ENCODE measurements at places on chromosomes 11 and 22.

GRCh38 chr22:35135165-35135564 is 69.2 kb downstream of the ISX start:
- DNase-seq, result no peak

GRCh38 chr11:64218628-64219353 is 7.2 kb downstream of the TRPT1 start:
- no peak for DNase-seq

GRCh38 chr11:102664001-102664752 is 39.0 kb upstream of the MMP20 start:
- no peak for DNase-seq

DNA sequence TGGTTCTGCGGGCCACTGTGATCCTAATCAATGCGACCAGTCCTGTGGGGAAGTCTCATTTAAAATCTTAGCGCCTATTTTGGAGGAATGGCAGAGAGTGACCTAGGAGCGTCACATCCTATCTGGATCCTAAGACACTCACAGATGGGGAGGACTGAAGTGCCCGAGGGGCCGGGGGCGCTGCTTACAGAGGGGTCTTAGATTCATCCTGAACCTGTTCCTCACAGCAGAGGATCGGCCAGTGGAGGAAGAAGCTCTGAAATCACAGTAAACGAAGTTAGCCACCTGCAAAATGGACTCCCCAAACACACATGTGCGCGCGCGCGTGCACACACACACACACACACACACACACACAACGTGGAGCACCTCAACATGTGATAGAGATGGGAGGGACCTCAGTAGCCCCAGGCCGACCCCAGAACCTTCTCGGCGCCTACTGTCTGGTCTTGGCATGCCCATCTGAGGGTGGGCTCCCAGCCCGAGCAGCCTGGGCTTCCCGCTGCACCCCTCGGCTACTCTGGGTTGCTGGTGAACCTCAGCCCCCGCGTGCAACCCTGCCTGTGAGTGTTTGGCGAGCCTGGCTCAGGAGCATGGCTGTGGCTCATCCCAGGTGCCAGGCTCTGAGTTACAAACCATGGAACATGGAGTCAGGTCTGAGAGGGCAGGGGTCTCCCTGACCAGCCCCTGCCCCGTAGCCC is 613.3 kb downstream of the TBC1D22A start:
- DNase-seq, result no peak

DNA sequence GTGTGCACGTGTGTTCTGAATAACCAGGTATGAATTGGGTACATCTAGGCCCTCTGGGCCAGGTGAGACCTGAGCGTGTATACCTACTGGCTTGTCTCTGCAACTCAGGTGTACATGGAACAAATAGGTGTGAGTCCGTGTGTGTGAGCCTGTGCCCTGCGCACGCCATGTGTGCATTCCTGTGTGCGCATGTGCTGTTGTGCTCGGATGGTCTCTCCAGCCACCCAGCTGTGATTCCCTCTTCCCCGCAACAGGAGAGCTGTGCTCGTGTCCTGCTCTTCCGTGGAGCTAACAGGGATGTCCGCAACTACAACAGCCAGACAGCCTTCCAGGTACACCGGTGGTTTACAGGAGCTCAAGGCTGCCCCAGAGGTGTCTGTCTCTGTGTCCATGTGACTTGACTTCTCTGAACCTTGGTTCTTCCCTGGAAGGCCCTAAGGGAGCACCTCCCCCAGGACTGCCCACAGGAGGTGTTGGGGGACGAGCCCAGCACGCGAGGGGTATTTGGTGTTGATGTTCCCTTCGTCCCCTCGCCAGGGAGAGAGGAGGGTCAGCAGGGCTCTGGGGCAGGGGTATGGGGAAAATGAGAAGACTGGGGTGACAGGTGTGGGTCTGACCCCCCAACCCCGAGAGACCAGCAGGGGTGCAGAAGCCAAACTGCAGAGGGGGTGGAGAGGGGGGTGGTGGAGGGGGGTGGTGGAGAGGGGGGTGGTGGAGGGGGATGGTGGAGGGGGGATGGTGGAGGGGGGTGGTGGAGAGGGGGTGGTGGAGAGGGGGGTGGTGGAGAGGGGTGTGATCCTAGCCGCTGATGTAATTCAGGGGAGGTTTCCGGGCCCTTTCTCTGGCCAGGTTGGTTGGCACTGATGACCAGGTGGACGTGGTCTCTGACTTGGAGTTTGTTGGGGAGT is 10.7 kb downstream of the SHANK3 start:
- DNase-seq, result no peak

DNA sequence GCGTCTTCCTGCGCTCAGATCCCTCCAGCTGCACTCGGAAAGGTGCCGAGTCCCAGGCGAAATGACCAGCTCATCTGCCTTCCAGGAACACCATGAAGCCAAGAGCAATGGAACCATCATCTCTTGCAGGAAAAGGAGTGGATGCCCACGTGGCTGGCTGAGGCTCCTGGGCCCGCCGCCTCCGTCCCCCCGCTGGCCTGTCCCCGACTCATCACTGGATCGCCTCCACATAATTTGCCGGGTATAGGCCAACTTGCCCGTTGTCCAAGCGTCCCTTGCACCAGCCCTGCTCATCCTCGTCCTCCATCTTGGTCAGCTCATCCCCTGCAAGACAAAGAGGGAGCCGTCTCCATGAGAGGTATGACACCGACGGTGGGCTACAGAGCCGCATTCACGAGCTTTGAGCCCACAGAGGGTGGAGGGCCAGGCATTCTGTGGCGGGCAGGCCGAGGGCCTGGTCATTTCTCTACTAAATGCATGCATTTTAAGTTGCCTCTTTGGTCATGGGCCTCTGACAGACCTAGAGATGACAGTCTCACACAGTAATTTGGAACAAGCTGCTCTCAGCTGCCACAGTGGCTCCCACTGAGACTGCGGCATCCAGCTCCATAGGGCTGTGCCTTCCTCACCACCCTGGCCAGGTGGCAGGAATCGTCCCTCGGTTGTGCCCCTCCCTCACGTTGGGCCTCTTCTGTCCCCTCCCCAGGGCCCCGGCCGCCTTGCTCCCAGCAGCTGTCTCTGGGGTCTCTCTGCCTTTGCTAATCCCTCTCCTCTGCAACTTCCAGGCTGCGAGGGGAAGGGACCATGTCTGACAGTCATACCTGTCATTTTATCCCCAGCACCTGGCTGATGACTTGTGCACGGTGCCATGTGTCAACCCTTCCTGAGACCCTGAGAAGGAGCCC is 14.3 kb upstream of the ARFGAP3 start:
- DNase-seq, result no peak

DNA sequence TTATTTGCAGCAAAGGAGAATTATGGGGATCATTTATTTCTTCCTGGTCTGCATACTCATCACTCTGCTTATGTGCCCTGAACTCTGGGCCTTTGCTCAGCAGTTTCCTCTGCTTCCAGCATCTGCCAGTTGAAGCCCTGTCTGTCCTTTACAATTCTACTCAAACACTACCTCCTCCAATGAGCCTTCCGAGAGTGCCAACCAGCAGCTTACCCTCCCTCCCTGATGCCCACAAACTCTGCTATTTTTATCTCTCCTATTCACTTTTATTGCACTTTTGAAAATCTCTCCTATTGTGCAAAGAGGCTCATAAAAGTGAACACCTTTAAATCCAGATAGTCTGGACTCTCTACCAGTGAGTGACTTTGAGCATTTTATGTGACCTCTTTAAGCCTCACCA is 3.6 kb upstream of the ME3 start:
- DNase-seq, result no peak

DNA sequence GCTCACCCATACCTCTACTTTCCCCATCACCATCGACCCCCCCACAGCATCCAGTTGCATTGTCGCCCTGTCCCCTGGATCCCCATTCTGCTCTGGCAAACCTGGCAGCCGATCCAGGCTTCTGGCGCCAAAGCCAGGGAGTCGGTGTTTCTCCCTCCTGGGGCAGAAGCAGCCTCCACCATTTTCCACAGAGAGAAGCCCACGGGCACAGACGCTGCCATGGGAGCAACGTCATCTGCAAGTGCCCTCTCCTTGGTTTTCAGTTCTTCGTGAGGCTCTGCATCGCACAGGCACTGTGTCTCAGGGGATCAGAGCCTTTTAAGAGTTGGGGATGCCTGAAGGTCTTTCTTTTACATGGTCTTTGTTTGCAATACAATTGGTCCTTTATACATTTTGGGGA is 2.3 kb downstream of the YPEL4 start:
- no peak for DNase-seq

DNA sequence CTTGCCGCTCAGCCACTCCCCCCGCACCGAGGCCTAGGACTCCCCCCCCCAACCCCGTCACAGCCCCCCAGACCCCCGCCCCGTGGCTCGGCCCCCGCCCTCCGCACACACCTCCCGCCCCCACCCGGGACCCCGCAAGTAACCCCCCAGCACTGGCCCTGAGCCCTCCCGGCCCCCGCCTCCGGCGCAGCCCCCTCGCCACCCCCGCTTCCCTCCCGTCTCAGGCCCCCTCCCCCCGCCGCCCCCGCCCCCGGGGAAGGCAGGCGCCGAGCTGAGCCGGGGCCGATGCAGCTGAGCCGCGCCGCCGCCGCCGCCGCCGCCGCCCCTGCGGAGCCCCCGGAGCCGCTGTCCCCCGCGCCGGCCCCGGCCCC is 1.5 kb downstream of the SHANK3 start:
- DNase-seq, result no peak

DNA sequence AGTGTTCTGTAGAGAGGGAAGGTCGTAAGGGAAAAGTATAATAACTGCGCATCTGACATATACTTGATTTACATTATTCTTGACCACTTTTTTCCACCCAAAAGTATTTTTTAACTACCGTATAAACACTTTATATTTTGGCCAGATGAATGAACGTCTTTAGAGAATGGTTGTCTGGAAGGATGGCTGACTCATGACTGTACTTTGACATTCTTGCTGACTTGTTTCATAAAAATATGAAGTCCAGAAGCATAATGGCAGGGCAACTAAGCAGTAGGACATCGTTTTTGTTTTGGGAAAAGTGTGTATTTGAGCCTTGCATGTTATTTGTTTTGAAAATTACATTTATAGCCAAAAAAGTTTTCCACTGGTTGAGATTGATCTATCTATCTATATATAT is 110.0 kb downstream of the OSBP2 start:
- no peak for DNase-seq

DNA sequence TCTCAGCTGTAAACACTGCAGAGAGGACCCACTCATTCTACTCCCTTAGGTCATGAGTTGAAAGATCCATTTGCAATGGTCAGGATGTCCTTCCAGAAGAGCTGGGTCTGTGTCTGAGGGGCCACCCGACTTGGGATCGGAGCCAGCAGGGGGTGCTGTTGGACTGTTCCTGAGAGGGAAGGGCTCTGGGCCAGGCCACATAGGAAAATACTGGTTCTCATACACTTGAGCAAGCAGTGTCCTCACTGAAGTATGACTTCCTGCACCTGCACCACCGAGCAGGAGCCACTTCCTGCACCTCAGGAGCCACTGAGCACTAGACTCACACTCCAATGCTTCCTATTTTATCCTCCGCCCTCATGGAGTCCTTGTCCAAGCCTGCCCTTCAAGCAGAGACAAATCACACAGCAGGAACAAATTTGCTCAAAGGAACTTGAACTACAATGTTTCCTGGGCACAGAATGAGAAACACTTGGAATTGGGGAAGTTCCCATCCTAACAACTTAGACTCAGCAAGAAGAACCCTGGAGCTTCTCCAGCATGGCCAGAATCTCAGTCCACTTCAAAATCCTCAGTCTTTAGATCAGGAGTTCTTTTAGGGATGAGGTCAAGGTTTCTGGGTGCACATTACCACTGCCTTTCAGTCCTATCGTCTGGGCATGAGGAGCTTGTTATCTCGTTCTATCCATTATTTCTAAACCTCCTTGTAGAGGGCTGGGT is 36.6 kb upstream of the VPREB1 start:
- DNase-seq, result peak; percentile 78

Data from T-helper 1 cell (primary cell).